ENCODE measurements at places on chromosomes 7 and 10.

GRCh38 chr7:37665352-37666022 lies 18.1 kb upstream of the GPR141 start:
- no peak for DNase-seq

- DNase-seq, result no peak
Measured at GRCh38 chr10:132305654-132306342, 2.0 kb downstream of the STK32C start.

DNA sequence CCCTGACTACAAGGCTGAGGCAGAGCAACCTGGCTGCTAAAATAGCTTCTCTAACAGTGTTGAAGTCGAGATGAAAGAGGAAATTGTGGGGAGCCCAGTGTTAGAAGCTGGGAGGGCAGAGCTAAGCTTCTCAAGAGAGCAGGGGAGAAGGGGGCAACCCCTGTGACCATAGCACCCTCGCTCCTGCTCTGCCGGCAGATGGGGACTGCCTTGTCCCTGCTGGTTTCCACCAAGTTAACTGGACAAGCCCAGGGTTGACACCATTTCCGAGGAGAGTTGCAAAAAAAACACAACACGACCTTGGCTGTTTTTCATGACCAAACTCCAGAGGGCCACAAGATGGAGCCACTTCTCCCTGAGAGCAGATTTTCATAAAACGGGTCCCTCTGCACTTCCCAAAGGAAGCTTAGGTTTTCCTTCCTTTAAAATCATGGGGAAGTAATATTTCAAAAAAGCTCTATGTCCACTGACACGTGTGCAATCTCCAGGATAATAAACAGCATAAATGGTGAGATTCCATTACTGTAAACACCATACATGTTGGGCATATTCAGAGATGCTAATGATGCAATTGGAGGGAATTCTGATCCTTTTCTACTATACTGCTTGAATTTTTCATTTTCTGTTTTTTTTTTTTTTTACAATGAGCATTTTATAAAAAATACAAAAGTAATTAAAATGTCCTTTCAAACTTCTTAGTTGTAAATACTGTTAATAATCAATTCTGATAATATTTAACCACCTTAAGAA lies 140.4 kb downstream of the PIP4K2A start:
- peak; percentile 18 for DNase-seq

GRCh38 chr10:110637558-110638053 lies 6.5 kb upstream of the RBM20 start:
- DNase-seq, result no peak

DNA sequence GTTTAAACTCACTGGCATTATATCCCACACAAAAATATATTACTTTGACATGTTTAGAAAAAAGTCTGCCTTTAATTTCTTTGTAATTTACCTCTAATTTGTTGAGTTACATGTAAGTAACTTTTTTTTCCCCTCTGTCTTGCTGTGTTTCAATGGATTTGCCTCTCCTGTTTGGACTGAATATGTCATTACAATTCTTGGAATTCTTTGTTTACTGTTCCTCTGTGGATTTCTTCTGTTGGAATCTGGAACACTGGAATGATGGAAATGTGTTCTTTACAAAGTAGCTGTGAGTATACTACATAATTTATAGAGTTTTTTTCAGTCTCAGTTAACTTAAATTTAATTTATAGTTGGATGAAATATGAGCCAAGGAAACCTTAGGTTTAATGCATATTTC lies 30.4 kb downstream of the SEPTIN7 start:
- no peak for DNase-seq

DNA sequence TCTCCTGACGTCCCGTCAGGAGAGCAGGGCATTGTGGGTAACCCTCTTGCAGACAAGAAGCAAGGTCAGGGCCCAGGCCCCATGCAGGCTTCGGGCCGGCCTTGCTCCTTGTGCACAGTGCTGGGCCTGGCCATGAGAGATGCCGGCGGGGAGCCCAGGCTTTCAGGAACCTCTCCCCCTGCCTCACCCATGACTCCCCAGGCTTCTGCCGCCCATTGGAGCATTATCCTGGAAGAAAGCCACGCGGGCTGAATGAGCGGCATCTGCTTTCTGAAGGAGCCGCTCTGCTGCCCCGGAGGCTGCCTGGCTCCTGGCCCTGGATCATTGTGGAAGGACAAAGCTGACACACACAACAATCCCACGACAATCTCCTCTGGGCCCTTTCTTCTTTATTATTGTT lies 233.5 kb downstream of the TCF7L2 start:
- DNase-seq, result no peak
